ENCODE measurements at places on chromosomes 5 and 9.

- no peak for DNase-seq
Measured at GRCh38 chr5:92687821-92688722, 892.9 kb downstream of the NR2F1-AS1 start.

GRCh38 chr5:94761055-94761454, 142.6 kb downstream of the SLF1 start:
- DNase-seq = no peak

DNA sequence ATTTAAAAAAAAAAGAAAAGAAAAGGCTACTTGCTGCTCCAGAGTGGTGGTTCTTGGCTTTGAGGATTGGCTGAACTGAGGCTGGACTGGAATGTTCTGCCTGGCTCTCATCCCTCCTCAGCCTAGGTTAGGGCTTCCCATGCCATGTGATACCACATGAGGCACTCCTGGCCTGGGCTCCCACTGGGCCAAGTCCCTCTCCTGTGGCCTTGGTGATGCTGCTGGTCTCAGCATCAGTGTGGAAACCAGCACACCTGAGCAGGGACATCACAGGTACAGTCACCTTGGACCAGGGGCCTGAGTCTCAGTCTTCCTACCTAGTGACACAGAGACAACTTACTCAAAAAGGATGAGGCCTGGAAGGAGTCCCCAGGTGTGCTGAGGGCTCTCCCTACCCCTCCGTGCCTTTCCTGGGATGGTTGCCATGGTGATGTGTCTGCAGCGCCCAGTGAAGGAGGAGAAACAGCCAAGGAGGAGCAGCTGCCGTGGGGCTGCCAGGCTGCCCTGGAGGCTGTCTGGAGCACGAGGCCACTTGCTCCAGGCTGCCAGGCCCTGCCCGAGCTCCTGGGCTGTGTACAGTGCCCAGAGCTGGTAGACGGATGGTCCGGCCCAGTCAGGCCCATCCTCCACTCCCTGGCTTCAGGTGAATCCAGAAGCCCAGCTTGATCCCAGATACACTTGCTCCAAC, 71.0 kb downstream of the WNK2 start:
- peak; percentile 28 for DNase-seq

- no peak for DNase-seq
Measured at GRCh38 chr9:97892421-97892820, 29.9 kb downstream of the TRMO start.

GRCh38 chr9:87658511-87658910, 67.4 kb upstream of the CTSL start:
- DNase-seq = no peak

GRCh38 chr9:5976674-5977397, 38.6 kb downstream of the RANBP6 start:
- DNase-seq = no peak

GRCh38 chr9:134033516-134034214, 8.4 kb downstream of the BRD3OS start:
- no peak for DNase-seq

DNA sequence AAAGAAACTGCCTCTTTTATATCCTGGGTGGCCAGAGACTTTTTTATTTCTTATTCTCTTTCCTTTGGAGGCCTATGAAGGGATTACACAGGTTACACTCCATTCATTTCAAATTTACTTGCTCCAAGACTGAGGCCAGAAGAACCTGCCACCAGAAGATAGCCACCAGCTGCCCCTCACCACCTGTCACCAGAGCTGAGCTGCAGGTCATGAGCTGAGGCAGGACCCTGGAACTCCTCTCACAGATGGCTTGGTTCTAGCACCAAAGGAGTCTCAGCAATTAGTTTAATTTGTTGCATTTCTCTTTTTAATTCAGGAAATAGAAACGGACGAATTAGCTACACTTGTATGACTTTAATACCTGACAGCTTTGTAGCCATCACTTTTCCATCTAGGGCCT, 313.9 kb downstream of the SPOCK1 start:
- DNase-seq = no peak
